ENCODE measurements at places on chromosomes 12 and 14. TPM values are rescaled to one million over a fixed set of nuclear protein-coding genes. Genes with fewer than 3 reads are reported as not detected.

Gene ABCD2
- polyA plus RNA-seq, result not detected

Gene DNAJC22
- polyA plus RNA-seq, result not detected

GRCh38 chr12:93380480-93381121 lies 2.9 kb downstream of the NUDT4 start:
- H3K27ac ChIP-seq, result no peak overlapping the region
- no peaks in the 10 kb centered on the region for H3K36me3 ChIP-seq
- DNase-seq, result no peak
- H3K4me1 ChIP-seq, result peaks cover 52% of the 10 kb centered on the region

DNA sequence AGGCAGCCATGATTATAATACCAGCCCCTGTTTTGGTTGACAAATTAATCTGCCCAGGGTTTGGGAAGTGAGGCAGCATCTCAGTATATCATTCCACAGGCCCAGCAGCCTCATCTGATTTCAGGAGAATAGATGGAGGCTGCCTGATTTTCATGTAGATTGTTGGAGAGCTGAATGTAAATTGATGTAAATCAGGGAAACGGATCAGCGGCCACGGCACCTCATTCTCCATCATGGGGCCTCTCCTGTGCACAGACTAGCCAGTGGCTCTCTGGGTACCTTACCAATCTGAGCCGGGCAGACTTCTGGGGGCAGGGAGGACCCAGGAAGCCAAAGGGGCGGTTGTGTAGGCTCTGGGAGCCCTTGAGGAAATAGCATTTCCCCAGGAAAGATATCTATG lies 63.7 kb upstream of the GSC start:
- H3K4me1 ChIP-seq, result no peaks in the 10 kb centered on the region
- H3K36me3 ChIP-seq, result no peaks in the 10 kb centered on the region
- no peaks in the 10 kb centered on the region for H3K27me3 ChIP-seq
- DNase-seq, result no peak
- H3K27ac ChIP-seq, result no peak overlapping the region
- H3K4me3 ChIP-seq, result no peak overlapping the region

GRCh38 chr14:24321212-24321975 lies 10.1 kb downstream of the LTB4R start:
- no peak overlapping the region for H3K4me3 ChIP-seq
- peaks cover 40% of the 10 kb centered on the region for H3K4me1 ChIP-seq
- H3K27me3 ChIP-seq, result no peaks in the 10 kb centered on the region
- no peaks in the 10 kb centered on the region for H3K36me3 ChIP-seq
- no peak for DNase-seq

DNA sequence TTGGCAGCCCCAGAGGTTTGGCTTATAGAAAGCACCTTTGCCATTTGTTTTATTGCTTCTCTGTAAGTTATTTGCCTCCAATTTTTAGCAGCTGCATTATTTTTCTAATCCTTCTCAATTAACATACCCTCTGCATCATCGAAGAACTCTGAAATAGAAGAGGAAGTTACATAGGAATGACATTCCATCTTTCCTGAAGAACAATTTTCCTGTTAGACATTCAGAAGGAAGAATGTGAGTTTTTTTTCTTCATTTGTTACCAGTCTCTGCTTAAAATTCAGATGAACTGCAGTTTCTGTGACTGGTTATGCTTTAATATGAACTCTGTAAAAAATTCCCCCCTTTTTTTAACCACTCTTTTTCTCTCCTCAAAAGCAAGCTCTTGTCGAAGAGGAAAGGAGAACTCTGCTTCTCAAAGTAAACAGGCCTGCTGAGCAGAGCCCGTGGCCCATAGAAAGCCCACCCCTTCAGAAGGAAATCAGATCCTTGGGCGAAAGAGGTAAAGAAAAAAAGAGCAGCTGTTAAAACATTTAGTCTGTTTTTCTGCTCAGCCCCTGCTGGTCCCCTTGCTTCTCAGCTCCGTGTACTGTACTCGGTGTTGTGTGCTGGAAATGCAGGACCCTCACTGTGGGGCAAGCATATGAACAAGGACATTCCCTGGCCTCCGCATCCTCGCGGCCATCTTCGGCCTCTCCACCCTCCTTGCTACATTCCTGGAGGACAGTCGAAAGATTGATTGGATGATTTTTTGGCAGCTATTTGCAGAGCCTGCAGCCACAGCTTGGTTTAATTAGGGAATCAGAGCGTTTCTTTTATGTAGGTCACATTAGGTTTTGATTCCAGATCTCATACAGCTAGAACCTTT lies 164.4 kb upstream of the LRIG3 start:
- no peaks in the 10 kb centered on the region for H3K27me3 ChIP-seq
- no peak for DNase-seq
- H3K36me3 ChIP-seq, result no peaks in the 10 kb centered on the region
- H3K4me1 ChIP-seq, result peaks cover 3% of the 10 kb centered on the region
- H3K4me3 ChIP-seq, result no peak overlapping the region

Gene GYS2
- polyA plus RNA-seq, result not detected

GRCh38 chr12:1781772-1782171 lies 38.6 kb upstream of the LRTM2 start:
- H3K36me3 ChIP-seq, result peaks cover 67% of the 10 kb centered on the region
- DNase-seq, result no peak
- no peak overlapping the region for H3K27ac ChIP-seq
- no peaks in the 10 kb centered on the region for H3K27me3 ChIP-seq
- no peaks in the 10 kb centered on the region for H3K4me1 ChIP-seq

GRCh38 chr14:22190411-22191191 lies 398.4 kb downstream of the DAD1 start:
- H3K36me3 ChIP-seq, result no peaks in the 10 kb centered on the region
- H3K27ac ChIP-seq, result no peak overlapping the region
- no peaks in the 10 kb centered on the region for H3K27me3 ChIP-seq
- DNase-seq, result no peak

Gene TMPRSS12
- not detected for polyA plus RNA-seq

Gene SYNE3
- 2.6 TPM for polyA plus RNA-seq

Gene RIMBP2
- polyA plus RNA-seq, result not detected

Gene ARL6IP4
- 167 TPM for polyA plus RNA-seq

- peaks cover 35% of the 10 kb centered on the region for H3K27me3 ChIP-seq
- H3K4me1 ChIP-seq, result no peaks in the 10 kb centered on the region
- no peak within 1 kb of the TSS for H3K4me3 ChIP-seq
- H3K36me3 ChIP-seq, result no peaks in the 10 kb centered on the region
- H3K27ac ChIP-seq, result no peak within 1 kb of the TSS
Observed at GRCh38 chr12:104049903-104050356, at the start of gene GLT8D2. Gene GLT8D2 (minus strand): TSS chr12:104050187. CDS start chr12:104019648, 30,539 bp downstream.

Gene DHH
- polyA plus RNA-seq, result not detected

GRCh38 chr14:68255693-68256178 lies 436.2 kb downstream of the RAD51B start:
- H3K27ac ChIP-seq, result no peak overlapping the region
- H3K4me3 ChIP-seq, result no peak overlapping the region
- H3K27me3 ChIP-seq, result no peaks in the 10 kb centered on the region

Gene POTEG
- polyA plus RNA-seq, result not detected

Measured in CD14-positive monocyte (primary cell).